ENCODE measurements at places on chromosomes 12 and 14.

- no peak for DNase-seq
These were observed 349.5 kb upstream of the RGS6 start for GRCh38 chr14:71582705-71583104.

DNA sequence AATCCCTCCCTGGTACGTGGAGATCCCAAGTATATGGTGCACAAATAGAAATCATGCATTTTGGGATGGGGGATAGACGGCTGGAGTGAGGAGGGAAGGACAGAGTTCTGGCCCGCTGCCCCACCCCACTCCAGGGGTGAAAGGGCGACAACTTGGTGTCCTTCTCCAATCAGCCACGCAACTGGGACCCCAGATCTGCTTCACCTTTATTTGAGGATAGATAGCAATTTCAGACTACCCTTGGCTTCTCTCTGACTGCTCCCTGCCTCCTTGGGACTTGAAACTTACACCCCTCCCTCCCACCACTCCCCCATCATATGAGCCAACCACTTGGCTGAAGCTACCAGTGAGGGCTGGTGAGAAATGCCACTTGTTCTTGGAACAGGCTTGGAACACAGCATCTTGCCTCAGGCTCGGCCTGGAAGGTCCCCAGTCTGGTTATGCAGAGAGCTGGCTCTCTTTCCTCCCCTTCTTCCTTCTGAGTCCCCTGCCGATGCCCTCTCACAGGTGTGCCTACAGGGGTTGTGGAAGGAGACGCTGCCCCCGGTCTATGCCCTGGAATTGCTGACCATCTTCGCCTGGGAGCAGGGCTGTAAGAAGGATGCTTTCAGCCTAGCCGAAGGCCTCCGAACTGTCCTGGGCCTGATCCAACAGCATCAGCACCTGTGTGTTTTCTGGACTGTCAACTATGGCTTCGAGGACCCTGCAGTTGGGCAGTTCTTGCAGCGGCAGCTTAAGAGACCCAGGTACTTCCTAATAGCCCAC, 8.1 kb downstream of the OAS3 start:
- DNase-seq = no peak

GRCh38 chr14:79551523-79551922, 659.8 kb downstream of the DIO2 start:
- DNase-seq = no peak

GRCh38 chr12:67333649-67334048, 64.5 kb downstream of the CAND1 start:
- DNase-seq = no peak

DNA sequence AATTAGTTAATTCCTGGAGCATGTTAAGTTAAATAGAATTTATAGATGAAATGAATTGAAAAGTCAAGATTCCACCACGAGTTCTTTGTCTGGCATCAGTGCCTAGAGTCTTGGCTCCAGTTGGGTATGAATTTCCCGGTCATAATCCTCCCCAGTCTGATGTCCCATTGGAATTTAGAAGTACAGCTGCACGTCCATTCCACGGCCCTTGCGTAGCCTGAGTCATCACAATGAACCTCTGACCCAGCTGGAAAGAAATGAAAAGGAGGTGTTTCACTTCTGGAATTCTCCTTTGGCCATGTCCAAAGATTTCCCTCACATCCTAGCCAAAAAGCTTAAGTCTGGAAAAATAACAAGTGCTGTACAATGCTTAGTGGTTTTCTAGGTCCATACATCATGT, 122.7 kb downstream of the KICS2 start:
- DNase-seq = no peak

GRCh38 chr14:94738751-94739150, 31.2 kb downstream of the GSC start:
- no peak for DNase-seq

GRCh38 chr12:10654003-10654402, 19.8 kb downstream of the STYK1 start:
- DNase-seq = no peak

DNA sequence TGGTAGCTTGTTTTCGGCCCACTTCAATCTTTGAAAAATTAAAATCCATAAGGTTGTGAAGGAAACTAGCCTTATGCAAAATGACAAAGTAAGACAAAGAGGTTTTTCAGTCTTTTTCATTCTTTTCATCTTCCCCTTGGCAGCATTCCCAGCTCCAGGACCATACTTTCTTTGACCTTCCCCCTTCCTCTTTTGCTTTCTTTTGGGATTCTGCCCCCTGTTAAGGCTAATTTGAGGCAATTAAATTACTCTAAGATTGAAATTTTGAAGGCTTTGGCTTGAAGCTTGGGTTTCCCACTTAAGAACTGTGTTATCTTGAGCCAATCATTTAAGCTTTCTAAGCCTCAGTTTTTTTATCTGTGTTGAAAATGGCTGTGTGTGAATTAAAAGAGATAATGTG, 124.9 kb downstream of the DACT1 start:
- DNase-seq = no peak

DNA sequence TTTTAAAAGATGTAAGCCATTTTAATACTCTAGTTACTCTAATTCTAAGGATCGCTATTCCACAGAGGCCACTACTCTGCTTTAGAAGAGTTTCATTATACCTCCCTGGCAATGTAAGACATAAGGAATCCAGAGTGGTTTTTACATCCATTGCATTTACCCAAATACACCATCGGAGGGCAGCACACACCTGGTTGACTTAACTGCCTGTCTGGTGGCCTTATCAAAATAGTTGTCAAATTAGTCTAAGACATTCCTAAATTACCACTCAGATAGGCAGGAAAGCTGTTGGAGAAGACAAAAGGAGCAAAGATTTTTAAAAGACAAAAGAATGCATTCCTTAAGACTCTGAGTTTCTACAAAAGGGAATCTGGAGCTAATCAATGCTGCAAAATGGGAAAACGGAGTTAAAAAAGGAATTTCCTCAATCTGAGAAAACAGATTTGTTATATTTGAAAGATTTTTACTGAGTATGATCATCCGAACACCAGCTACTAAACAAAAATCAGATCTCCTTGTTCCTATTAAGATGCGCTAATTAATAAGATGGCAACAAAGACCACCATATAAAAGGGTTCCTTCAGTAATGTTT, 33.8 kb upstream of the FGD4 start:
- peak; percentile 81 for DNase-seq

GRCh38 chr14:61281186-61281947, at the start of gene TMEM30B:
TMEM30B (minus strand) TSS chr14:61281338; CDS start chr14:61281147, 191 bp downstream.
- DNase-seq = no peak

GRCh38 chr12:32390572-32391219, 8.7 kb upstream of the FGD4 start:
- DNase-seq = no peak

DNA sequence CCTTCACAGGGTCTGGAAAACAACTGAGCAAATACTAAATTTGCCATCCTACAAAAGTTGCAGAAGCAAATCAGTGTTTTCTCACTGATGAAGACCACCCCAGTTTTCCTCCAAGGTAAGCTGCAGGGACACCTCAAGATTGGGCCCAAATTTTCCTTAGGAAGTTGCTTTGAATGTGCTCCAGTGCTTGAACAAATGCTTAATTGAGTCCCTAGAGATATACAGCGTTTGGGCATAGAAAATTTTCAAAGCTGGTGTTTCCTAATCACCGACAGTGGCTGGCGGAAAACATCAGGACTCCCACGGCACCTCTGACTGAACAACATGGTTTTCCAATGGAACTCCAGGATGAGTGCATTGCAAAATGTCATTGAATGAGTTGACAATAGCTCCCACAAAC, 92.5 kb upstream of the HMGA2 start:
- no peak for DNase-seq

- no peak for DNase-seq
These were observed 107.5 kb upstream of the PDE3A start for GRCh38 chr12:20260851-20261250.

GRCh38 chr12:48424644-48425043, 47.7 kb upstream of the ANP32D start:
- DNase-seq = no peak

- DNase-seq = no peak
These were observed 180.9 kb downstream of the ETV6 start for GRCh38 chr12:11830307-11830801.

- DNase-seq = no peak
These were observed 24.7 kb upstream of the MYBPC1 start for GRCh38 chr12:101570047-101570446.

All from Peyer's patch (tissue), 4 donors.